ENCODE measurements at places on chromosomes 16 and 17.

GRCh38 chr16:360698-361336, 8.3 kb upstream of the AXIN1 start:
- DNase-seq: no peak

DNA sequence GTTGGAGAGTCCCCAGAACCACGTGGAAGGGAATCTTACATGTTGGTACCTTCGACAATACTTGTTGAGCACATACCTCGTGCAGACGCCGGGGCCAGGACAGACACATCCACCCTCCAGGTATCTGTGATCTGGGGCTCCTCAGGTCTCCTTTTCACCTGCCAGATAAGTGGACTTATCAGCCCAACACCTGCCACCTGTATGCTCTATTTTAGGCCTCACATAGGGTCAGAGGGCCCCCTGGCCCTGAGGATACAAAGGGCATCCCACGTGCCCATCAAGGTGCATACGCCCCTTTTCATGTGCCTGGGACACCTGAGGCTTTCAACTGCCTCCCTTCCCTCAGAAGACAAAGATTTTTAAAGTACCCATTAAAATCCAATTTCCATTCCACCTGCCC, 212.7 kb downstream of the MRTFB start:
- DNase-seq: no peak

GRCh38 chr16:75043175-75043895, 44.5 kb downstream of the ZNRF1 start:
- no peak for DNase-seq

- no peak for DNase-seq
Observed at GRCh38 chr17:48727415-48728175, 955 bp downstream of the HOXB13 start.

GRCh38 chr16:80092681-80093080, 448.1 kb upstream of the DYNLRB2 start:
- DNase-seq: no peak

DNA sequence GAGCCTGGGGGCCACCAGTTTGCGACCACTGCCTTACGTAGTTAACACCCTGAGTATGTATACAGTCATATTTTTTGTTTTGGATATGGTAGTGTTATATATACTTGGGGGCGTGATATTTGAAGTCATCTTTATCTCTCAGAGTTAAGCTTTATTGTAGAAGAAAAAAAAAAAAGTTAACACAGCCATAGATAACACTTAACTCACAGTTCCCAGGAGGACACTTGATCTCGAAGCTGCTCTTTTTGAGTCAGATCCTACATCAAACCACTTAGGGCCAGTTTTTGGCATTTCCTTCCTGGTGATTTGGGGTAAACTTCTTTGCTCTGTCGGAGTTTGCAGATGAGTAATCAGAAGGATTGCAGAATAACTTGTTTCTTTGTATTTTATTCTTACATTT, 5.8 kb downstream of the ITPRIPL2 start:
- no peak for DNase-seq

DNA sequence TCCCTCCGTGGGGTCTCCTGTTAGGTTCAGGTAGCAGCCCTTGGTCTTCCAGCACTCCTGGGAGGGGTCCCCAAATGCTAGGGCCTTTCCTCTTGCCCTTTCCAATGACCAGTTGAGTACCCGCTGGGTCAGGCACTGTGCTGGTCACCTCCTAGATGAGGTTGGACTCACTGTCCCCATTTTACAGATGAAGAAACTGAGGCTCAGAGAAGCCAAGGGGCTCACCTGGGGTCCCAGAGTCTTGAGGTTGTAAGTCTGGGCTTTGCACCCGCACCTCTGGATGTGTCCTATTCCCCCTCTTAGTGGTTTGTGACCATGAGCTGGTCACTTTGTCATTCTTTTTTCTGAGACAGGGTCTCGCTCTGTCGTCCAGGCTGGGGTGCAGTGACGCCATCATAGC, 1.4 kb upstream of the CASKIN1 start:
- DNase-seq: no peak

GRCh38 chr16:3234543-3234856, 458 bp downstream of the ZNF200 start:
- DNase-seq: no peak

Measured in smooth muscle cell of the brain vasculature (primary cell).